ENCODE measurements at places on chromosomes 3 and 15.

- no peak for DNase-seq
Measured at GRCh38 chr3:13287833-13288232, 132.3 kb downstream of the NUP210 start.

DNA sequence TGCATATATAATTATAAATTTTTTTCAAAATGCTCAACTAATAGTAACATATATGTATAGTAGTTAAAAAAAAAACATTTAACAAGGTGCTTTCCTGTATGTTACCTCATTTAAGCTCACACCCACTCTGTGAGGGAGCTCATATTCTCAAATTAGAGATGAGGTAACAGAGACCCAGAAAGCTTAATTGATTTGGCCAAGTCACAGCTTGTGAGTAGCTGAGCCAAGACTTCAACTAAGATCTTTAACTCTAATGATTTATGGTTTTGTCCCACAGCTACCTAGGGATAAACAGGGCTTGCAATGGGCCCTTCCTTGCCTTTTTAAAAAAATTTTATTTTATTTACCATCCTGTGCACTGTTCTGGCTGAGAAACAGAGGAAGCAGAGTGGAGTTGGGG, 230.0 kb upstream of the GOLIM4 start:
- no peak for DNase-seq

GRCh38 chr3:73021301-73021835, 24.8 kb downstream of the PPP4R2 start:
- DNase-seq, result no peak

DNA sequence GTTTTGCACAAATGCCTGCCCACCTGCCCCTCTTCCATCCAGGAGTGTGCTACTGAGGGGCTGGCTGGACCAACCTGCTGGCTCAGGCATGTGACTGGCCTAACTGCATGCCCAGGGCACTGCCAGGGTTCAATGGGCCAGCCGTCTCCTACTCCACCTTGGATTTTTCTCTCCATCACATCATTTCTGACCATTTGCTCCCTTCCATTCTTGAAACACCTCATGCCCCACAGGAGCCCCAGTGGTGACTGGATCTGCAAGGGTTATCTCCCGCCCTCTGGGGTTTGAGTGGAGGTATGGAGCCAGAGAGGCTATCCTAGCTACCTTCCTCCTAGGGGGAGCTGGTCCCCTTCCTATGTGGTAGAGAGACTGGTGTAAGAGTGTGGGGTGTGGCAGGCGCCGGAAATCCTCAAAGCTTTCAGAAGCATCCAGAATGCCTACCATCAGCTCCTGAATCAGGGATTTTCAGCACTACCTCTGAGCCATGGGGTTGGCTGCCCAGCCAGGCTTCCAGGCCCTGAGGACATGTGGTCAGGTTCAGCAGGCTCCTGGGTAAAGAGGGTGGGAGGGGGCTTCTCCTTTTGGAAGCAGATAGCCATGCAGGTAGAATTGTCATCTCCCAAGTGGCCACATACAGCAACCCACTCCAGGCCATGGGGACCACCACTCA, 2.9 kb upstream of the MANF start:
- no peak for DNase-seq

DNA sequence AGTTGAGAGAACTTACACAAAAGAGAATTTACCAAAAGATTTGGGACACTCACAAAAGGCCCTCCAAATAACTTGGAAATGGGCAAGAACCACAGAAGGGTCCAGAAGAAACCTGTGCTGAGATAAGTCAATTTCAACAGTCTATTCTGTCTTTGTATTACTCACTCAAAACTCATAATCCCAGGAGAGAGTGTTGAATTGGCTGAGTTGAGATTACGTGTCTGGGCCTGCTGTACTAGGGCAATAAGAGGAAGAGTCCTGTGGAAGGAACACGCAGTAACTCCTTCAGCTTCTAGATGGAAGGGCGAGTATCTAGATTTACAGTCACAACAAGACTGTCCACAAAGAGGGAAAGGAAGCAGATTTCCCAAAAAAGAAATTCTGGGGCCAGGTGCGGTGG, 42.5 kb upstream of the DYNC1LI1 start:
- no peak for DNase-seq

- DNase-seq, result no peak
Measured at GRCh38 chr15:28921336-28921735, 35.6 kb downstream of the APBA2 start.

DNA sequence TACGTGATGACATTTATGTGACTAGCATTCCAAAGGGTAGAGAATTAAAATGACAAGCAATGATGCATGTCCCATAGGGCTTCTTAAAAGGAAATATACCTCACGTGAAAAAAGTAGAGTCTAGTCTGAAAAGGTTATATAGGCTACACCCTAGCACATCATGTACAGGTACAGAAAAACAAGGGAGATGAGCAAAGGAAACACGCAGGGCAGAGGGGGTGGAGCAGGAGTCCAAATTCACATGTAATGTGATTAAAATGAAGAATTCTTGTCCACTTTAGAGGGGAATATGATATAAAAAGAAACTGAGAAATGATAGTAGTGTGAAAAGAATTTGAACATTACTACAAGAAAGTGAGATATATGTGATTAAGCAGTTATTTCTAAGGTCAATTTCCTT, 59.4 kb downstream of the HACD2 start:
- no peak for DNase-seq

DNA sequence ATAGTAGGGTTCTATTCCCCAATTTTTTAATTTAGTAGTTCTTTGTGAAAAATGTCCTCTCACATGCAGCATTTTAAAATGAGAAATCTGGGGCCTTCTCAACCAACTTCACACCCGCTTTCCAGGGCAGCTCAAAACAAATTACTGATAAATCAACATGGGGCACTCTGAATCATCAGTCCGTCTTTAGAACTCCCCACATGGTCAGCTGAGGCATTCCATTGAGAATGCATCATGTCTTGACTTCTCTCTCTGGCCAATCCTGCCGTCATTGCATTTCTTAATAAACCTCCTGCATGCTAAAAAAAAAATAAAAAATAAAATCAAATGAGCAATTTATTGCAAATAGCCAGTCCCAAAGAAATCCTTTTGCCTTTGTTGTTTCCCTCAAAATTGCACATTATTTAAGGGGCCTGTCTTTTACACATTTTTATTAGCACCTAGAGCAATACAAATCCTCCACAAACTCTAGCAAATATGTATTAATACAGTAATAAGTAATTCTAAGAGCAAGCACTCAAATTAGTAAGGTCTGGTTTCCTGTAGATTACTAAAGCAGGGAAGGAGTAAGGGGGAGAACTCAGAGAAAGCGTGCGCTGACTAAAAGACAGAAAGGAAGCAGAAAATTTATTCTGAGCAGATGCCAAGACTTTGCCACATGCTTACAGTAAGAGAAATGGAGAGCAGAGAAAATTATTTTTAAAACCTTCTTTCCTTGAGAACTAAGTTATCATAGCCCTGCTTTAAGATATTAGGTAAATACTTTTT, 175.7 kb downstream of the TNIK start:
- DNase-seq, result no peak

DNA sequence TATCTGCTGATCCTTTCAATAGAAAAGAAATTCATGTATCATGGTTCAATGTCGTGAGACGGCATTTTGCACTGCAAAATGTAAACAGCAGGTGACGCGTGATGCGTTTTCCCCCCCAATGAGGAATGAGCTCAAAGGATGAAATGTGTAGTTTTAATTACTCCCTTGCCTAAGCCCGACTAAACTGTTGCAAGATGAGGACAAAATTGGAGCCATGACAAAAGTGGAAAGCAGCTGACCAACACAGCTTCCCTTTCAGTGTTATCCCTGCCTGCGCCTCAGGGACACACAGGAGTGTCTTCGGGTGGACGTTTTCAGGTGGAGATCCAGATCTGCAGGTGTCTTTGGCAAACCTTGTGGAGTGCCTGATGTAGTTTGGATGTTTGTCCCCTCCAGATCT, 92.0 kb downstream of the GABRG3 start:
- no peak for DNase-seq

DNA sequence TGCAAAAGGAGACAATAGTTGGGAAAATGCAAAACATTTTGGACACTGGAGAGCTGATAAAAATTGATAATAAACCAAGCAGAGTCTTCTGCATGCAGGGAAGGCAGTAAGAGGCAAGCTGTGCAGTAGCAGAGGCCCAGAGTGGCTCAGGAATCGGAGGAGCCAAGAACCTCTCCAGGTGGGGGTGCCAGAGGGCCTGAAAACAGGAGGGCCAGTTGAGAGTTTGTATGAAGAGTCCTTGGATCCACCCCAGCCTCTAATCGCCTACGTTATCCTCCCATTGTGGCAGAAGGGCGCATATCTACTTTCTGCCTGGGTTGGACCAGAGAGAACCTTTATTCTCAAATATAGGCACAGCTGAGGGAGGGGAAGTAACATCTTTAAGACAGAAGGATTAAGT, 48.9 kb upstream of the RBP1 start:
- no peak for DNase-seq

GRCh38 chr3:10432156-10432845, 73.1 kb downstream of the ATP2B2 start:
- no peak for DNase-seq

Data from stimulated activated CD4-positive, alpha-beta T cell treated with anti-CD3 and anti-CD28 coated beads, Interleukin-1b, Interleukin-23, amount 100 ng/mL, for 1 hour (primary cell).